ENCODE measurements at places on chromosomes 3 and 15.

- no peak for DNase-seq
Measured at GRCh38 chr3:62586356-62586755, 213.0 kb upstream of the FEZF2 start.

DNA sequence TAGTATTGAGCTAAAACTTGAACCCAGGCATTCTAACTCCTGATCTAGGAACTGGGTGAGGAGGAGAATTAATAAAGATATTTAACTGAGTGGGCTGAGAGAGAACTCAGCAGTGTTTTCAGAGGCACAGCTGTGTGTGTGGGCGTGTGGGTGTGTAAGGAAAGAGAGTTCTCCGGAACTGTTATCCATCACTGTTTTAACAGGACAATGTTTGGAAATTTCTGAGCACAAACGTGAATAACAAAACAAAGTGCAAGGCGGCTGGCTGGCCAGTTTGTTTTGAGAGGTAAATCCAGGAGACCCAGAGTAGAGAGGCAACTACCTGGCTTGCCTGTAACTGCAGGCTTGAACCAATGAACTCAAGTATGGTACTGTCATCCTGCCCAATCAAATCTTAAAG is 5.0 kb upstream of the PTPN9 start:
- DNase-seq, result no peak

DNA sequence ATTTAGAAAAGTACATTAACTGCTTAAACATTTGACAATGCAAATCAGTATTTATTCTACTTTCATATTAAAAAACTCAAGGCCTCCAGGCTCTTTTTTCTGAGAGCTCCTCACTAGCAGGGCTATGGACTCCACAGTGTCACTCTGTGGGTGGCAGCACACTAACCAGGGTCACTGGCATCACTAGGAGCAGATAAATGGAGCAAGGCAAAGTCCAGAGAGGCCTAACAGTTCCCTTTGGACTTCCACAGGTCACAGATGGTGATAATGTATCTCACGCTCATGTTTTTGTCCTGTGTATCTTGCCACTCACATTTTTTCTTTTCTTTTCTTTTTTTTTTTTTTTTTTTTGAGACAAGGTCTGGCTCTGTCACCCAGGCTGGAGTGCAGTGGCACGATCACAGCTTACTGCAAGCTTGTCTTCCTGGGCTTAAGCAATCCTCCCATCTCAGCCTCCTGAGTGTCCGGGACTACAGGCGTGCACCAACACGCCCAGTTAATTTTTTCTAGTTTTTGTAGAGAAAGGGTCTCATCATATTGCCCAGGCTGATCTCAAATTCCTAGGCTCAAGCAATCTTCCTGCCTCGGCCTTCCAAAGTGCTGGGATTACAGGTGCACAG is 7.8 kb downstream of the SPG21 start:
- no peak for DNase-seq

DNA sequence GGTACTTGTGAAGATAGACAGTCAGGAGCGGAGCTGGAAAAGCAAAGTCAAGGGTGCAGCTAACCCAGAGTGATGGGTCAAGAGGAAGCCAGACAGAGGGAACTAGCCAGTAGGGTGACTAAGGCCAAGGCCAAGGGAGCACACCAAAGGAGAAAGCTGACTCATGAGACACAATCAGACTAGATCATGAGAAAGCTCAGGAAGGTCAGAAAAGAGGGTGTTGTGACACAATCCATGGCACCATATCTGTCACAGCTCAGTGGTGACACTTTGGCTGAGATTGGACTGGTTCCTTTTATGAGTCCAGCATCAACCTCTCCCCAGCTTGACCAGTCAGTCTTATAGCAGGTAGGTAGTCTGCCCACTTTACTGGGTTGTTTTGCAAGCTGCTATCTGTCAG is 22.2 kb downstream of the P2RY1 start:
- DNase-seq, result no peak

DNA sequence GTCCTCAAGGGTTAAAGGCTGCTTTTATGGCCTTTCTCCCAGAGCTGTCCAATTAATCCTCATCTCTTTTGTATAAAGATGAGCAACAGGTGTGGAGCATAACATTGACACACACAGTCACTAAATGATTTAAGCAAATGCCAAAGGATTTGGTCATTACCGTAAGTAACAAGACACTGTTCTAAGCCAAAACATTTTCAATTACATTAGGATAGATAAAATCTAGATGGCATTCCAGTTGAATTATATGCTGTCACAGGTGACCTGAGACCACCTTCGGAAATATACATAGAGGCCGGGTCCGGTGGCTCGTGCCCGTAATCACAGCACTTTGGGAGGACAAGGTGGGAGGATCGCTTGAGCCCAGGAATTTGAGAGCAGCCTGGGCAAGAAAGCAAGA is 105.3 kb upstream of the UBE3A start:
- DNase-seq, result no peak
